Amniotic epithelial cell (primary cell): ENCODE measurements at places on chromosomes 7 and 10.

- peak; percentile 44 for DNase-seq
These were observed 22.7 kb downstream of the DYNC1I1 start for GRCh38 chr7:95794917-95795515.

DNA sequence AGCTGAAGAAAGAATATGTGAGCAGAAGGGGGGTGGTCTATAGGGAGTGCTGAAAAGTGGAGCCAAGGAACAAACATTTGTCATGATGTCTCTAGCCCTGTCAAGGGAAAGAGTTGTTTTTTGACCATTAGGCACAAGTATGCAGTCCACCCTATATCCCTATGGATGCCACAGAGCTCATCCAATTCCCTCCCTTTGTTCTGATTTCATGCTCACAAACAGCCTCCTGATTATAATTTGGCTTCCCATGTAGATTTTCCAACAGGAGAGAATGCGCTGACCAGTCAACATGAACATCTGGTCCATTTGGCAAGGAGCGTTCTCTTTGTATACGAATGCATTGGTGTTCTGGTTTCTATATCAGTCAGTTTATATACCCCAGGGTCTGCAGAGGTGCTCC, 12.1 kb upstream of the CEP41 start:
- no peak for DNase-seq

DNA sequence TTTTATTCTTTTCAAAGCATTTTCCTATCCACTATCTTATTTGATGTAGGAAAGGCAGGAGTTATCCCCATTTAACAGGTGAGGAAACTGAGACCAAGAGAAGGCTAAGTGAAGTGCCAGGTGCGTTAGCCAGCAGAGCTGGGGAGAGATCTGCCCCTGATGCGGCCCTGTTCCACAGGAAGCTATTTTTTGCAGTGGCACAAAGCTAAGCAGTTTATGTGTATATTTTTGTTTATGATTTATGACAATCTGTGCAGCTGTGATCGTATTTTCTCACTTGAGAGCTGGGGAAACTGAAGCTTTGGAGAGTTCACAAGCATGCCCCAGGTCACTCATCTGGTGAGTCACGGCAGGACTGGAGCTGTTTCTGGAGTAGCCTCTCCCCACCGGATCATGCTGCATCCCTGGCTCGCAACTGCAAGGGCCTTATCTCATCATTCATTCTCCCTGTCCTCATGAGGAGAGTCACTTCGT, 38.8 kb downstream of the SLC29A3 start:
- DNase-seq: peak; percentile 81

GRCh38 chr10:80465451-80465835, 11.3 kb downstream of the TSPAN14 start:
- DNase-seq: no peak

DNA sequence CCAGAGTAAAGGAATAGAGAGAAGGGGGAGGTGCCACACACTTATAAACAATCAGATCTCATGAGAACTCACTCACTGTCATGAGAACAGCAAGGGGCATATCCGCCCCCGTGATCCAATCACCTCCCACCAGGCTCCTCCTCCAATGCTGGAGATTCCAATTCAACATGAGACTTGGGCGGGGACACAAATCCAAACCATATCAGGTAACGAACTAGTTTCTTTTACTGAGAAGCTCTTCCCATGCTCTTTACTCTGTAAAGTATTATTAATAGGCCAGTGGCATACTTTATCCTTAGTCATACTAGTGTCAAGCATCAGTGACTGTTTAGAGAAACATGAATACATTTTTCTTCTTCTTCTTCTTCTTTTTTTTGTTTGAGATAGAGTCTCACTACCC, 39.4 kb upstream of the ZNF488 start:
- no peak for DNase-seq

DNA sequence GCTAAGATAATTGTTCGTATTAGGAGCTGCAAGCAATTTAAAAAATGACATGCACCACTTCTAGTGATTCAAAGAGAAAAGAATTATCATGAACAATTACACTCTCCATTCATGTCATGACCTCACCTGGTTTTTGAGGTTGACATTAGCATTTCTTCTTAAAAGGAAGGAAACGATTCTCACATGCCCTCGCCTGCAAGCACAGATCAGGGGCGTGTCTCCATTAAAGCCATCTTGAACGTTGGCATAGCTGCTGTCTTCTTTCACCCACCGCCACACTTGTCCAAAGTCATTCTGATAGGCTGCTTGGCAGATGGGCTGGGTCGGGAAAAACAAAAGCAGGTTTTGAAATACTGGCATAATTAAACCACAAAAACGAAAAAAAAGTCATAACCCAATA, 19.9 kb downstream of the ANKRD22 start:
- DNase-seq: no peak

DNA sequence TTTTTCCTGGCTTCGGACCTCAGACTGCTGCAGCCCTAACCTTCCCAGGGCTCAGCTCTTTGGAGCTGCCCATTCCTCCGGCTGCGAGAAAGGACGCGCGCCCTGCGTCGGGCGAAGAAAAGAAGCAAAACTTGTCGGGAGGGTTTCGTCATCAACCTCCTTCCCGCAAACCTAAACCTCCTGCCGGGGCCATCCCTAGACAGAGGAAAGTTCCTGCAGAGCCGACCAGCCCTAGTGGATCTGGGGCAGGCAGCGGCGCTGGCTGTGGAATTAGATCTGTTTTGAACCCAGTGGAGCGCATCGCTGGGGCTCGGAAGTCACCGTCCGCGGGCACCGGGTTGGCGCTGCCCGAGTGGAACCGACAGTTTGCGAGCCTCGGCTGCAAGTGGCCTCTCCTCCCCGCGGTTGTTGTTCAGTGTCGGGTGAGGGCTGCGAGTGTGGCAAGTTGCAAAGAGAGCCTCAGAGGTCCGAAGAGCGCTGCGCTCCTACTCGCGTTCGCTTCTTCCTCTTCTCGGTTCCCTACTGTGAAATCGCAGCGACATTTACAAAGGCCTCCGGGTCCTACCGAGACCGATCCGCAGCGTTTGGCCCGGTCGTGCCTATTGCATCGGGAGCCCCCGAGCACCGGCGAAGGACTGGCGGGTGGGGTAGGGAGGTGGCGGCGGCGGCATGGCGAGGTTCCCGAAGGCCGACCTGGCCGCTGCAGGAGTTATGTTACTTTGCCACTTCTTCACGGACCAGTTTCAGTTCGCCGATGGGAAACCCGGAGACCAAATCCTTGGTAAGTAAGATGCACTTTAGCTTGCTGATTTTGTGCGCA, at the start of gene PLXDC2:
Gene PLXDC2 (plus strand): TSS at position 22 of the 820 bp plus-strand sequence.
- DNase-seq: peak; percentile 34

- DNase-seq: no peak
These were observed 204.5 kb upstream of the PLXDC2 start for GRCh38 chr10:19611775-19612174.

DNA sequence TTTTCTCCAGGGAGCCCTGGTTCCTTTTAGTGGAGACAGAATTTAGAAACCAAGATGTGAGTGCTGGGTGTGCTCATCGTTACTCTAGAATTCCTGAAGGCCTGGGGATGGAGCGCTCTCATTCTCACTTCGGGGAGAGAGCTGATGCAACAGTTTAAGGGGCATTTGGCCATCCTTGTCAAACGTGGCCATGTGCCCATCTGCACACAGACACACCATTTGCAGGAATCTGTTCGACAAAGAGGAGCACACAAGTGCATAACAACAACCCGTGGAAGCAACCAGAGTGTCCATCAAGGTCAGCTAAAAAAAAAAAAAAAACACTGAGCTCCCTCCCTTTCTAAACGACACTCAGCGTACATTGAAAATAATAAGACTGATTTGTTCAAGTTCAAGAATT, 23.0 kb upstream of the RET start:
- no peak for DNase-seq

DNA sequence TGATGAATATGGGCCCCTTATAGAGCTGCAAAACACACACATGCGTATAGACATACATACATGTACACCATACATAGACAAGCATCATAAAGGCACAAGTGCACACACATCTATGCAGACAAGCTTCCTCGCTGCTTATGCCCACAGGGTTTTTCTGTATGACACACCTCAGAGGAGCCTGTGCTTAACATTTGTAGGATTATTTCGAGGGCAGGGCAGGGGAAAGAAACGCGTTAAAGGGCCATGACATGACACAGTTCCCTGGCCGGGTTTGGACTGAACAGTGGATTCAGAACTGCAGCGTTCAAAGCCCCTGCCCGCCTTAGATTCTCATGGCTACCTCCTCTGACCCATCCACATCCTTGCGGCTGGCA, 44.8 kb downstream of the CHST3 start:
- DNase-seq: no peak

DNA sequence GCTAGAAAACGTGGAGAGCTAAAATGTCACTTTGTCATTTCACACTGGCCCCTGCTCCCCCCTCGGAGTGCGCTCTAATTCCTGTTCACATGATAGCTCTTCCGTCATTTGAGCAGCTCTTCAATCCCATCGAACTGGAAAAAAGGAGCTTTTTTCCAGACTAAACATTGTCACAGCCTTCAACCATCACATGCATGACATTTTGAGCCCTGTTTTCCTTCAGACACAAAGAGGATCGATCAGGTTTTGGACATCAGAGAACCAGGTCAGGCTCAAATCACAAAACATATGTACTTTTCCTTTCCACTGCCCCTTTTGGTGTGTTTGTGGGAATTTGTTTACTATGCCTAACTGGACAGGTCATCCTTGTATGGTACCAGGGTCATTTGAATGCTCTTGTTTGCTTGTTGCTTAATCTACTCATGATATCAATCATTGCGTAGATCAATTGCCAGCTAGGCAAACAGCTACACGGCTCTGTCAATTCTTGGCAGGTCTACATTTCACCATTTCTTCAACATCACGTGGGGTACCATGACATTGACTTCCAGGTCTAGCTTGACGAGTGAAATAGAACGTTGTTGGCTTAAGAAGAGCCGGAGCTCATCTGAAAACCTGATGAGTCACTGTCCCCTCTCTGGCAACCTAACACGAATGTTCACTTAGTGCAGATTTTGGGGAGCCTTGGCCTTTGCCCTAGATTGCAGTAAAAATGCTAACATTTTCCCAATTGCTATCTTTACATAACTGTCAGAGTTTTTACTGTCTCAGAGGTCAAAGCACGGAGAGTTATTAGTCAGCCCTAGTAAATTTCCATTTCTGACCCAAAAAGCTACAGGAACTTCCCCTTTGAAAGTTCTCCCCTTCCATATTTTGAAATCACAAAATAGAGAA, 87.3 kb downstream of the LYZL2 start:
- no peak for DNase-seq
